LoVo (cell line): ENCODE measurements at places on chromosomes 3 and 15.

DNA sequence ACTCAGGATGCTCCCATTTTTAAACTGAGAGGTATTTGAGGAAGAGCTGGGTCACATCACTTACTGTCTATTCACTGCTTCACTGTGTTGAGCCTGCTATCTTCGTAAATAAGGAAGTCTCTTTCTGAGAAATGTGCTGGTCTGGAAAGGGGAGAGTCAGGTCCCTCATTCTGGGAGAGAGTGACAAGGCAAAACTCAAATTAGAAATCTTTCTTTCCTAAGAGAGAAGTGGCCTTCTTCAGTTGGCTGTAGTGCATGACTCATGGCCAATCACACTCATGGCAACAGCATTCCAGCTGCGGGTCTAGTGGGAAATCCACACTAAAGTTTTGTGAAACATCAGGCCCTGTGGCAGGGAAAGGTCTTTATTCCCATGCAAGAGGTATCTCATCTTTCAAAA, 11.5 kb upstream of the TIMP4 start:
- DNase-seq, result no peak

- DNase-seq, result no peak
Observed at GRCh38 chr15:62020576-62021160, 39.6 kb downstream of the VPS13C start.

DNA sequence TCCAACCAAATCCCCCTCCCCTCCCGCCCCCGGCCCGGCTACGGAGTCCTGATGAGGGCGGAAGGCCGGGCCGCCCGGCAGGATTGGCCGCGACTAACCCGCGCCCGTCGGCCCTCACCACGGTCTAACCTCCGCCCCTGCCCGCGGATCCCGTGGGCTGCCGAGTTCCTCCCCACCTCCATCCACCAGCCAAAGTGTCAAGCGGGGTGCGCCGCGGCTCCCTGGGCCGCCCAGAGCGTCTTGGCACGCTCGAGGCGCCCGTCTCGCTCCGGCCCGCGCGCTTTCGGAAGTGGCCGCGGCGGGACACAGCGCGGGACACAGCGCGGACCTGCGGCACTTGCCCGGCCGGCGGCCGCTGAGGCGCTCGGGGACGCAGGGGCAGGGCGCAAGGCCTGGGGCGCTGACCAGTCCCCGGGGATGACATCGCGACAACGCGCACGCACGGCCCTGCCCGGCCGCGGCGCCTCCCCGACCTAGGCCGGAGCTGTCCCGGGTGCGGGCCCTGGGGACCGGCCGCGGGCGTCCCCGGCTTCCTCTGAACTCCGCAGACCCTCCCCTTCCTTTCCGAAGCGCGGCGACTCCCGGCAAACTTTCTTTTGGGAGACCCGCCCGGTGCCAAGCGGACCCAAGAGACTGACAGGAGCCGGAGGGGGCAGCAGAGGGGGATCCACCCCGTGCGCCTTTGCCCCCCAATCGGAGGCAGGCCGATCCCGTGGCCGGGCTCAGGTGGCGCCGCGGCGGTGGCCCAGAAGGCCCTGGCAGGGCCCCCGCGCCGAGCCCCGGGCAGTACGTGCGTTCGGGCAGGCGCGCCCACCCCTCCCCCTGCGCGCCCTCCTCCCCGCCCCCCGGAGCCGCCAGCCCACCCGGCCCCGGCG, 112.8 kb upstream of the ICE2 start:
- peak; percentile 38 for DNase-seq

GRCh38 chr15:29682361-29682760, 139.9 kb downstream of the TJP1 start:
- DNase-seq, result no peak

GRCh38 chr15:63178034-63178433, 11.4 kb upstream of the RAB8B start:
- no peak for DNase-seq

DNA sequence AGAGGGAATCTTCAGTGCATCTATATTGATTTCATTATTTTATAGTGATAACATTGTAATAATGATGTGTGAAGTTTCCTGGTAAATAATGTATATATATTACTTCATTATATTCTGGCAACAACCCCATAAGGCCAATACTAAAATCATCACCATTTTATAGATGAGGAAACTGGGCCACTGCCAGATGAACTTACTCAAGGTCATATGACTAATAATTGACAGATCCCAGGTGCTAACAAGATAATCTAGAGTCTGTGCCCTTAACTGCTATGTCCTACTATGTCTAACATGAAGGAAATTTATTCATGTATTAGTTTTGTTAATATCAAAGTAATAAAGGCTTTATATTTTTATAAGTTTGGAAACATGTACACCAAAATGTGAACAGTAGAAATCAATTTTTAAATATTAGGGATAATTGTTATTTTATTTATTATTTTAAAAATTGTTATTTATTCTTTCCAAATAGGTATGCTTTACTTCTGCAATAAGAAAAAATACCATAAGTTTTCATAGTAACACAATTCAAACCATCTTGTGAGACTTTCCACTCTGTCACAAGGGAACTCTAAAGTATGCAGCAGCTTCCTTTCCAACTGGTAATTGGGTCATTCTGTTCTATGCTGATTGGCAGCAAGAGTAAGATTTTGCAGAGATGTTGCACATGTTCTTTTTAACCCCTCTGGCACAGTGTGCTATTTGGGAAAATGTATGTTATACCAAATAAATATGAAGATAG, 90.8 kb upstream of the CMC1 start:
- DNase-seq, result no peak

DNA sequence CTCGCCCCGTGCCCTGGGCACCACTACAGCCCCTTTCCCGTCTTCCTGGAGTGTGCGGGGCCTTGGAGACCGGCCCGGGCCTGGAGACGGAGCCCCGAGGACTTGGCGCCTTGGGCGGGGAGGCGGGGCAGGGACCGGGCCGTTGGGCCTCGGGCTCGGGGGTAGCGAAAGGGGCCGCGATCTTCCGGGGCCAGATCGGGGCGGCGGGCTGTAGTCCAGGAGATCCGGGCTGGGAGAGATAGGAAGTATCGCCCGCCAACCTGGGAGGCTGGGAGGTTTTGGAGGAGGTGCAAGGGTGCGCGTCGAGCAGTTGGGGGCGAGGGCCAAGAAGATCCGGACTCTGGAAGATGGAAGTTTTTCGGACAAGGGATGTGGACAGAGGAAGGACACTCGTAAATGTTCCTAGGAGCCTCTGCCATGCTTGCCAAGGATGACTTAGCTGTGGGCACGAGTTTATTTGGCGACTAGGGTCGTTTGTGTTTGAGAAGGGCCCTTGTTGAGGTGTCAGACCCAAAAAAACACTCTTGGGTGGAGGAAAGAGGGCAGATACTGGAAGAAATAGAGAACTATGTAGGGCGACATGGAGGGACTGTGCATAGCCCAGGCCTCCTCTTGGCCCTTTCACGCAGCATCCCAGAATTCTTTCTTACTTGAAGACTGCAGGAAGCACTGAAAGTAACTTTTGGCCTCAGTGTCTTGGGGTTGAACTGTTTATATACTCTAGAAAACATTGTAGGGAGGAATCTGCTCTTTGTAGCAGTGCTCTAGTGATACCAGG, 712 bp downstream of the RTF1 start:
- DNase-seq, result peak; percentile 22

GRCh38 chr3:24069045-24069444, 124.0 kb downstream of the NR1D2 start:
- DNase-seq, result peak; percentile 16

GRCh38 chr15:39108021-39108420, 472.9 kb upstream of the THBS1 start:
- no peak for DNase-seq

DNA sequence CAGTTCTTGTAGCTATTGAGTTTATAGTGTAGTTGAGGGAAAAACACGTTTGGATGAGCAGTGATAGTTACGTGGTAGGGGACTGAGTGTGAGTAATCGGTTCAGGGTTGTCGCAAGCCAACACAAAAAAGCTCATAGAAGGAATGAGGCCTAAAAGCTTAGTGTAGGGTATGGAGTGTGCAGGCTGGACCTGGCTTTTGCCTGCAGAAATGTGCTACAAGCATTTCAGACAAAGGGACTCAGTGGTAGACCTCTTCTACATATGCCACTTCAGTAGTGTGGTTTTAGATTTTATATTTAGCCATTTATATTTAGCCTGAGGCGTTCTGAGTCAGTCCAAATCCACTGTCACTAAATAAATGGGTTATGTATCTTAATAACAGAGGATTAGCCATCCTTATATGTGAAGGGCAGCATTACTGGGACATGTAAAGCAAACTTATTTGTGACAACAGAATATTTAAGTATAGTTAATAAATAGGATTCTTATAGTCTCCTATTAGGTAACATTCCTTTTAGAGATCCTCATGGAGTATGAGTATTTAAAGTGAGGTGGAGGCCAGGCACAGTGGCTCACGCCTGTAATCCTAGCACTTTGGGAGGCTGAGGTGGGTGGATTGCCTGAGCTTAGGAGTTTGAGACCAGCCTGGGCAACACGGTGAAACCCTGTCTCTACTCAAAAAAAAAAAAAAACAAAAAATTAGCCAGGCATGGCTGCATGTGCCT, 21.8 kb downstream of the ATP2C1 start:
- no peak for DNase-seq

DNA sequence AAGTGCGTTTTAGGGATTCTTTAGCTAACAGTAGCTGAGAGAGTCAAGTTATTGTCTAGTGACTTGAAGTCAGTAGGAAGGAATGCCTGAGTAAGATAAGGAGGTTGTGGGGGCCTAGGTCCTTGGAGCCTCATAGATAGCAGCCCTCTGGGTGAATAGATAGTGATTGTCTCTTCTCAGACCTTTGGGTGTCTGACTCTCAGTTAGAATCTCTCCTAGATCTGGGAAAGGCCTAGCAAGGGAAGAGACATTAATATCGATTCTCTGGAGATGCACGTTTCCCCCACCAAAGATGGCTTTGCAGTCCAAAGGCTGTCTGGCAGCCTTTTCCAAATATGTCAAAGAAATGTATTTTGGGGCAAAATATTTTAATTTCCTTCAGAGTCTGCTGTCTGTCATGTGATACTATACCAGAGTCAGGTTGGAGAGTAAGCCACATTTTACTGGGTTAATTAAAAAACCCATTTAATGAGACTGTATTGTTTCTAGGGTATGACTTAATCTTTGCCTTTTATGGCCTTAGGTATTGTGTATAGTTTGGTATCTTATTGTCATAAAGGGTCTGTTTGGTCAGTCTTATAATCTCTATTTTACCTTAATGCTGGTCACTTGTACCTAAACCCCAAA, 92.2 kb downstream of the ST6GAL1 start:
- no peak for DNase-seq

- DNase-seq, result peak; percentile 41
Observed at GRCh38 chr3:38117748-38118420, 19.0 kb downstream of the ACAA1 start.

DNA sequence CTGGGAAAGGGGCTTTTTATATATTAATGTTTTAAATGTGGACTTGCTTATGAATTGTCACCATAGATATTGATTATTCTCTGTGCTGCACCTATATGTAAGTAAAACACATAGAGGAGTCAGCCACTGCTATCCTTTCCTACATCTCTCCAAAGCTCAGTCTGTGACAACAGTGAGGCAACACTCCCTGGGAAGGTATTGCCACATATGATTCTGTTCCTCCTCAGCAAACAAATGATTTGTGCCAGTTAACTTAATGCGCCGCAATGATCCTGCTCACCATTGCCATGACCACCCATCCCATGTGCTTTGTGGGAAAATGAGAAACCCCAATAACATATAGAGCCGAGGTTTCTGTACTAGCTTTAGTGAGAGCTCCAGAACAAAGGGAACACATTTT, 75.1 kb upstream of the FBN1 start:
- no peak for DNase-seq

DNA sequence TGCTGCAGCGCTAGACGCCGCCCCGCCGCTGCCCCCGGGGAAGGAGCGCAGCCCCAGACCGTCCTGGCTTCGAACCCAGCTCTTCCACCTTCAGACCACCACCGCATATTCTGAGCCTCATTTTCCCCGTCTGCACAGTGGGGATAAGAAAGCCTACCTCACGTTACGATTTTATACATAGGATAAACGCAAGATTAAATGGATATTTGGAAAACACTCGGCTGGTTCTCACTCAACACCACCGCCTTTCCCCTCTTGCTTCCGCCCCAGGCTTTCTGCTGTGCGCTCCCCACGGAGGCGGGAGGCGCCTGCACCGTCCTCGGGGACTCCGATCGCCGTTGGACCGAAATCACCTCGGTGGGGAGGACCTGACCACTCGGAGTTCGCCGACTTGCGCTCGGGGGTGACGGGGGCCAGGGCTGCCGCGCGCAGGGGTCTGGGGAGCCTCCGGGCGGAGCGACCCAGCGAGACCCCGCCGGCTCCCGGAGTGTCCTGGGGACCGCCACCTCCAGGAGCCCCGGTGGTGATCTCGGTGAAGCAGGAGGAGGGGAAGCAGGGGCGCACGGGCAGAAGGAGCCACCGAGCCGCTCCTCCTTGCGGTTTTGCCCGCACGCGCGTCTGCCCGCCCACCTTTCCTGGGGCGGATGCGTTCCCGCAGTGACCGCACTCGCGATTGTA, 4.0 kb downstream of the FBXL22 start:
- DNase-seq, result peak; percentile 45

DNA sequence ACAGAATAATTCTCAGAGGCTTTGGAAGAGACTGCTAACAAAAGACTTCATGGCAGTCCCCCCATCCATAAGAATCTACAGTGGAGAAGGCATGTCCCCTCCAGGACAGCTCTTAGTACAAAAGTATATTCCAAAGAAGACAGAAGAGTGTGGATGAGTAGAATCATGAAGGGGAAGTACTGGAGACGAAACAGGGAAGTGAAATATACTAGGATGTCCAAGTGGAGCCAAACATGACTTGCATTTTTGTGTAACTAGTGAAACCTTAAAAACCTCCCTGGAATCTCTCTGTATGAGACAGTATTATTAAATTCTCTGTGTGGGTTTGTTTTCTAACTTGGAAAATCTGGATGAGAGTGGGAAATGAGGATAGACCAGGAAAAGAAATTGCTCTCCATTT, 312.4 kb downstream of the RSL24D1 start:
- DNase-seq, result no peak

DNA sequence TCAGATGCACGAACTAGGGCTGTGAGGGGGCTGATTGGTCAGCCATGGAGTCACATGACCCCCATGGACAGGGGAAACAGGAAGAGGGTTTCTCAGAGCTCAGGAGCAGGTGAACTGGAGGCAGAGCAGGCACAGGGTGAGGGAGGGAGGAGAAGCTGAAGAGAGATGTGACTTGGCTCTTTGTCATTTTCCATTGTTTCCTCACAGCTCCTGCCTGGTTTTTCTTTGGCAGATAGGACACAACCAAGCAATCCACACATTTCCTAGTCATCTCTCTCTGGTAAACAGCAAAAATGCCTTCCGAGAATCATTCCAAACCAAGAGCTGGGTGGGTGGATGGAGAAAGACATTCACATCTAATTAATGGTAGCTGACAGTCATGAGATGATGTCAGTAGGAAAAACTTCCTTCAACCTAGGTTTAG, 43.4 kb upstream of the LMCD1 start:
- DNase-seq, result no peak

- DNase-seq, result no peak
Observed at GRCh38 chr3:4821975-4822374, 157.3 kb upstream of the BHLHE40 start.

- no peak for DNase-seq
Observed at GRCh38 chr3:190644766-190645165, 130.9 kb downstream of the IL1RAP start.

- no peak for DNase-seq
Observed at GRCh38 chr3:136311968-136312367, 61.8 kb downstream of the PCCB start.

- DNase-seq, result no peak
Observed at GRCh38 chr3:46932455-46933225, 43.9 kb downstream of the CCDC12 start.

GRCh38 chr3:101850246-101851051, 1.1 kb downstream of the NFKBIZ start:
- no peak for DNase-seq

- DNase-seq, result peak; percentile 94
Observed at GRCh38 chr15:52288051-52288942, 7.3 kb downstream of the MYO5C start.

GRCh38 chr3:143066033-143066432, 53.5 kb upstream of the CHST2 start:
- no peak for DNase-seq
